Osteocyte (in vitro differentiated cells): ENCODE measurements at places on chromosomes 6 and 20. TPM values are rescaled to one million over a fixed set of nuclear protein-coding genes. Genes with fewer than 3 reads are reported as not detected.

GRCh38 chr20:62766716-62767115, 29.6 kb upstream of the MRGBP start:
- no peaks in the 10 kb centered on the region for H3K36me3 ChIP-seq
- peaks cover 9% of the 10 kb centered on the region for H3K27me3 ChIP-seq
- no peak overlapping the region for H3K4me3 ChIP-seq
- H3K4me1 ChIP-seq: peaks cover 5% of the 10 kb centered on the region

- no peak overlapping the region for H3K4me3 ChIP-seq
- no peak overlapping the region for H3K27ac ChIP-seq
- DNase-seq: no peak
- H3K36me3 ChIP-seq: no peaks in the 10 kb centered on the region
Observed at GRCh38 chr6:26064619-26065257, 22.5 kb upstream of the HFE start.

DNA sequence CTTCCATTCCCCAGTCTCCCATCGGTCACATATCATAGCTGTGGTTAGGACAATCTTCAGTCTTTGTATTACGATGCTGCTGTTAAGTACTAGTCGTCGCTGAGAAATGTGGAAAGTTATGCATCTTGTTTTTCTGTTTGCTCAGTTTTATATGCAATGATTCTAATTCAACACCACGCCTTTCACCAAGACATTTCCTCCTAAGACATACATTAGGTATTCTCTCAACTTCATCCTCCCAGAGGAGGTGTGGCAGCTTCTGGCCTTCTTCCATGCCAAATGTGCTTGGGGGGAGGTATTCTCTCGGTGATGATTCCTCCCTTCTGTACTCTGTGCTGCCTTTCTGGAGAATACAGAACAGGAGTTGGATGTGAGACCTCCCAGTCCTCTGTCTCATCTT, 66.1 kb downstream of the B4GALT5 start:
- H3K27ac ChIP-seq: peak overlapping the region; percentile 15
- DNase-seq: no peak
- peaks cover 46% of the 10 kb centered on the region for H3K36me3 ChIP-seq

GRCh38 chr6:161745594-161746141, 471.8 kb upstream of the AGPAT4 start:
- no peak overlapping the region for H3K27ac ChIP-seq
- no peak for DNase-seq
- peaks cover 37% of the 10 kb centered on the region for H3K4me1 ChIP-seq
- H3K27me3 ChIP-seq: no peaks in the 10 kb centered on the region
- H3K36me3 ChIP-seq: no peaks in the 10 kb centered on the region
- H3K4me3 ChIP-seq: no peak overlapping the region

- H3K36me3 ChIP-seq: no peaks in the 10 kb centered on the region
- DNase-seq: no peak
- peaks cover 15% of the 10 kb centered on the region for H3K4me1 ChIP-seq
- H3K4me3 ChIP-seq: no peak overlapping the region
Observed at GRCh38 chr6:4362326-4362725, 227.0 kb upstream of the ECI2 start.

GRCh38 chr6:80094017-80094416, 12.5 kb upstream of the BCKDHB start:
- H3K4me1 ChIP-seq: peaks cover 2% of the 10 kb centered on the region
- DNase-seq: no peak
- H3K4me3 ChIP-seq: no peak overlapping the region
- H3K36me3 ChIP-seq: no peaks in the 10 kb centered on the region
- no peak overlapping the region for H3K27ac ChIP-seq

GRCh38 chr6:142440600-142441293, 138.9 kb downstream of the ADGRG6 start:
- no peaks in the 10 kb centered on the region for H3K4me1 ChIP-seq
- H3K27me3 ChIP-seq: no peaks in the 10 kb centered on the region
- no peak overlapping the region for H3K4me3 ChIP-seq
- no peak for DNase-seq
- H3K36me3 ChIP-seq: no peaks in the 10 kb centered on the region

- no peak for DNase-seq
- no peak overlapping the region for H3K27ac ChIP-seq
- H3K27me3 ChIP-seq: peaks cover 62% of the 10 kb centered on the region
- H3K36me3 ChIP-seq: no peaks in the 10 kb centered on the region
- H3K4me3 ChIP-seq: no peak overlapping the region
Observed at GRCh38 chr6:109523478-109523877, 40.5 kb upstream of the ZBTB24 start.

DNA sequence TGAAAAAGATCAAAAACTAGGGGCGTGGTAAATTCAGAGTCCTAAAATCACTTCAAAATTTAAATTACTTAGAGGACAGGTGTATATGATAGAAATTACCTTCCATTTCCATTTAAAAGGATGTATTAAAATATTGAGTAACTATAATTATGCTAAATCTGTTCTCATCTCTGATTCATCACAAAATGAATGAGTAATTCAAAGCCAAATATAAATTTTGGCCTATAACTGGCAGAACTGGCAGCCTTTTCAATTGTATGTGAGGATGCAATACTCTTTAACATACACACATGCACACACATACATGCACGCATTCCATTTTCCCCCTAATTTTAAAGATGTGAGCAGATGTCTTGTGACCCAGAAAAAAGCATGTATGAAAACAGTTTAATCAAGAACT, 194.6 kb downstream of the EPM2A start:
- no peak for DNase-seq
- no peak overlapping the region for H3K27ac ChIP-seq

The LPIN3 gene
- 2.9 and 3.2 TPM in 2 replicates for total RNA-seq

The RGL2 gene
- 72.4 and 77.6 TPM in 2 replicates for total RNA-seq
